Ammon's horn (tissue), 1 donor: ENCODE measurements at places on chromosomes 2 and 18.

DNA sequence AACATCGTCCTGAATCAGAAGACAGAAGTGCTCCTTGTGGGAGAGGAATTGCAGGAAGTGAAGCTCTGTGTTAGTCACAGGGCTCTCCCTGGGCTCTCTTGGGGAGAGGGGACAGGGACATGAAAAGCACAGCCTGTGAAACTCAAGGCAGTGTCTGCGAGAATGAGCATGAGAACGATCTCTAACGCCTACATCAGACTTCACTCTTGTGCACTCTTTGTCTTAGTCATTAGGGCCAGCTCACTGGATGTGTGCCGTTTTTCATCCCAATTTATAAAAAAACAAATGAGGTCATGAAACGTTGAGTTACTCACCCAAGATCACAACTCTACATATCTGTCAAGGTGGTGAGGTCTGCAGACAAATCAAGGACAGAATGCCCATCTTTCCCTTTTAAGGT lies 27.0 kb upstream of the TWIST2 start:
- DNase-seq = no peak

DNA sequence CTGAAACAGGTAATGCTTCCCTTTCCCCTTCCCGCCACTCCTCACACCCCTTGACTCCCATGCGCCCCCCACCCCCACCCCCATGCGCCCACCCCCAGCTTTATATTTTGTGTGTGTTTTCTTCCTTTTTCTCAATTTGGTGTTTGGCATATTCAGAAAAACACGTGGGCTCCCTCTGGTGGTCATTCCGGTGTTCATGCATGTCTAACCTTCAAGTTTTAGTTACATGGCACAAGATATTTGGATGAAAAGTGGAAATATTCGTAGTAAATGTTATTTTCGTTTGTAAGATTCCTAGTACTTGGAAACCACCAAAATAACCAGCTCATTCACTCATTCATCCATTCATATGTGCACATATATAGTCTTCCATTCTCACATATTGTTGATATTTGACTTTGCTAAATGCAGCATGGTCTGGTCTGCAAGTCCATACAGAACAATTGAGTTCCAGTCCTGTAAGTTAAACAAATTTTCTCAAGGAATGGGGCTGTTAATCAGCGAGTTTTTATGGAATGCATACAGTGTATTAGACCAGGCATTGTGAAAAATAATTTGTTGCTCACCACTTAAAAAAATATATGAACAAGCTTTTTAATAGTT lies 143.6 kb upstream of the MAP3K20 start:
- DNase-seq = peak; percentile 81

GRCh38 chr2:19140463-19141208 lies 217.8 kb downstream of the OSR1 start:
- no peak for DNase-seq

GRCh38 chr2:226398580-226398979 lies 401.0 kb downstream of the IRS1 start:
- no peak for DNase-seq

- DNase-seq = peak; percentile 40
Observed at GRCh38 chr2:20135631-20136050, 84.2 kb upstream of the LAPTM4A start.

GRCh38 chr2:19352946-19353720 lies 5.3 kb downstream of the OSR1 start:
- DNase-seq = no peak

- no peak for DNase-seq
Observed at GRCh38 chr2:110735366-110735765, 3.0 kb downstream of the ACOXL start.

GRCh38 chr18:46474487-46475389 lies 182.3 kb downstream of the LOXHD1 start:
- no peak for DNase-seq

DNA sequence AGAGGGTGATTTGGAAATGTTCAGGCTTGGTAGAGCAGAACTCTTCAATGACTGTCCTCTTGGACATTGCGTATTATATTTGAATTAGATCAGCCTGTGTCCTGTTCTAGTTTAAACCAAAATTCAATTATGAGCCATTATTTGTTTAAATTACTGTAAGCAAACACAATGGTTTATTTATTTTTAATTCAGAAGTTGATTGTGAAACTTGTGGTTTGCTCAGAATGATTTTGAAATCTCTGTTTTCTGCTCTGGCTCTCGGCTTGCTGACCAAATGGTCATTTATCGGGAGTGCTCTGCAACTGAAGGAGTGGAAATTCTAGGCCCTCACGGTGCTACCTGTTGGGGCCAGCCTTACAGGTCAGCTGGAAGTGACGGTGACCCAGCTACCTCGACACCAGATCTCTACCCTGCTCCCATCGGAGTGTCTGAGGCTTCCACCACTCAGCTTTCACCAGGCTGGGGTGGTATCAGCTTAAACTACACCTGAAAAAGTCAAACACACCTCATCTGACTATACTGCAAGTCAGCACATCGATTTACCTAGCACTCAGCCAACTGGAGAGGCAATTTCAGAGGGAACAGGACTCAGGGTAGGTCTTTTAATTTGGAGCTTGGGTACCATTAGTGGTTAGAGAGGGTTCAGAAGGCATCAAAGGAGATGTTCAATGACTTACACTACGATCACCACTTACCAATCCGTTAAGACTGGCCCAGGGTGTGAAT lies 36.8 kb upstream of the GPD2 start:
- DNase-seq = no peak

- DNase-seq = no peak
Observed at GRCh38 chr18:43073771-43074170, 41.7 kb downstream of the RIT2 start.

GRCh38 chr2:72012886-72013574 lies 134.6 kb downstream of the CYP26B1 start:
- no peak for DNase-seq

- DNase-seq = peak; percentile 76
Observed at GRCh38 chr2:18749912-18750526, 160.7 kb upstream of the NT5C1B start.
